ENCODE measurements at places on chromosomes 7 and 10.
A peak's percentile ranks its signal among the peaks of the same experiment; 100 is the strongest.

GRCh38 chr7:93196336-93196735 lies 29.9 kb downstream of the HEPACAM2 start:
- no peak for DNase-seq

- DNase-seq: no peak
Measured at GRCh38 chr10:97464226-97464625, 18.3 kb downstream of the ZDHHC16 start.

DNA sequence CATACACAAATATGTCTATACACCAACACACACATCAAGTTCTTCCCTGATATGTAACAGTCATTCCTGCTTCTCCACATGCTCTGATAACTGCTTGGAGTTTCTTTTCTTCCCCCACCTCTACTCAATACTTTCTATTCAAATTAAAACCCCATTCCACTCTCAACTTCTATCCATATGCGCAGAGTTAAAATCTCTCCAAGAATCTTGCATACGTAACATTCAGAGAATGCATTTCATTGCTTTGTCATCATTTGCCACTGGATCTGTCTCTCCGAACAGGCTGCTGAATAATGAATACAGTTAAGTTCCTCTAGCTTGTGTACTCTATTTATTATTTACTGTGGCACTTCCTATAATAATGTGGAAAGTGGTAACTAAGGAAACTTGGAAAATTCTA lies 68.8 kb downstream of the DGKB start:
- DNase-seq: no peak

DNA sequence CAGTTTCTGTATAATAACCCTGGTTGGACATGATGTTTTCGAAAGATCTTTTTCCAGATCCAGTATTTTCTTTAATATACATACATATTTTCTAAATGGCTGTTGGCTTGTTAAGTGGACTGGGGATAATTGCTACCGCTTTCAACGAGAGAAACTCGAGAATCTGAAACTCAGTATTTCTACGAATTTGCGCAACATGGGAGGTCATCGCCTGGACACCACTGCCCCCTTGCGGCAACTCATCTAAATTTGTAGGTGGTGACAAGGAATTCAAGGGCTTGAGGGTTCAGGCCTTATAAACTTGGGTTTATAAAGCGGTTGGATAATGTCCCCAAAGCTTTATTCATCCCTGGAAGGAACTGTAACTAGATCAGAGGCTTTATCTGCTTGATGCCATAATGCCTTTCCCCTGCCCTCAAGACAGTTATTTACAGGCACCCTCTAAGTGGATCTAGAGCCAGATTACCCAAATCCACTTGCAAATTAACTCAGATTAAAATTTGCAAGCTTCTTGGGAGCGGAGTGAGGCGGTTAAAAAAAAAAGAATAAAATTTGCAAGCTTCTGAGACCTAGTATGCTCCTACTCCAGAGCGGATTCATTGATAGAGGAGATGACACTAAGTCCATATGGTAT lies 21.3 kb upstream of the KCNK18 start:
- DNase-seq: peak; percentile 82

GRCh38 chr10:972763-973162 lies 15.5 kb upstream of the GTPBP4 start:
- DNase-seq: peak; percentile 27

GRCh38 chr7:29229066-29229465 lies 34.5 kb downstream of the CHN2 start:
- DNase-seq: no peak
